ENCODE measurements at places on chromosomes 7 and 10.

GRCh38 chr10:71040846-71041605, 152.7 kb upstream of the PCBD1 start:
- DNase-seq = peak; percentile 50

GRCh38 chr10:132185601-132186487, 904 bp upstream of the DPYSL4 start:
- DNase-seq = peak; percentile 25

DNA sequence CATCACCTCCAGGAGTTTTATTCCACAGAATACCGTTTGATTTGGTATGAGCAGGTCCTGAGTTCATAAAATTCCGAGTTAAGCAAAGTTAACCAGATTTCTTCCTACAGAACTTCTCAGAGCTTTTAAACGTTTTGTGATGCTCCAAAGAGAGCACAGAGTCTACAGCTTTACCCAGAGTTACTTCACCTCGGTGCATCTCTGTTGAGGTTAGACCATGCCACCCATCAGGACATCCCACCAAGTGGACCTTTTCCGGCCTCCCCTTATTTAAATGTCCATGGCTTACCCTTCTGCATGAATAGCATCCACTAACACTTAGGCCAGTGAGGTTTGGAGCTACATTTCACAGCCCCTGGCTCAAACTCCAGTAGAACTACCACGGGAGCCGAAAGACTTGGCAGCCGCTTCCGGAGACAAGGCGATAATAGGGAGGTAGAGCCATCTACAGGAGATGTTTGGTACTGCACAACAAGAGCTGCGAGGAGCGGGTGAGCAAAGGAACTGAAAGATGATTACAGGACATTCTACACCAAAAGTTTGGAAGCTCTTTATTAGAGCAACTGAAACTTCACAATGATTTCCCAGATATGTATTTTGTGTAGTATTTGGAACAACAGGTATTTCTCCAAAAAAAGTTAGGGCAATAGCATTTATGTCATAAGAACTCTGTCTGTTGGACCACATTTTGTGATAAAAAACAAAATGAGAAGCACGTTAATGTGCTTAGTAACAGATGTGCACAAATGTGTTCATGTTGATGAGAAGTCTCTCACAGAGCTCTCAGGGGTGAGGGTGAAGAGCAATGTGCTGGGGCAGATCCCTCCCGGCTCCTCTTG, 174.7 kb downstream of the HERPUD2 start:
- peak; percentile 65 for DNase-seq

DNA sequence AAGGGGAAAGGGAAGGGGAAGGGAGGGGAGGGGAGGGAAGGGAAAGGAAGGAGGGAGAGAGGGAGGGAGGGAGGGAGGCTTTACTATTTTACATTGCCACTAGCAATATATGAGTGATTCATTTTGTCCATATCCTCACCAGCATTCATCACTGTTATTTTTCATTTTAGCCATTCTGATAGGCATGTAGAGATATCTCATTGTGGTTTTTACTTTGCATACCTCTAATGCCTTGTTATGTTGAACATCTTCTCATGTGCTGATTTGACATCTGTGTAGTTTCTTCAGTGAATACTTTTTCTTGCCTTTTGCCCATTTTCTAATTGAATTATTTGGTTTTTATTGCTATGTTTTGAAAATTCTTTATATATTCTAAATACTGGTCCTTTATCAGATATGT, 52.7 kb downstream of the GCC1 start:
- DNase-seq = no peak

- no peak for DNase-seq
Observed at GRCh38 chr10:116756277-116756676, 13.9 kb upstream of the HSPA12A start.

- DNase-seq = no peak
Observed at GRCh38 chr7:45068236-45069023, 20.3 kb downstream of the NACAD start.

DNA sequence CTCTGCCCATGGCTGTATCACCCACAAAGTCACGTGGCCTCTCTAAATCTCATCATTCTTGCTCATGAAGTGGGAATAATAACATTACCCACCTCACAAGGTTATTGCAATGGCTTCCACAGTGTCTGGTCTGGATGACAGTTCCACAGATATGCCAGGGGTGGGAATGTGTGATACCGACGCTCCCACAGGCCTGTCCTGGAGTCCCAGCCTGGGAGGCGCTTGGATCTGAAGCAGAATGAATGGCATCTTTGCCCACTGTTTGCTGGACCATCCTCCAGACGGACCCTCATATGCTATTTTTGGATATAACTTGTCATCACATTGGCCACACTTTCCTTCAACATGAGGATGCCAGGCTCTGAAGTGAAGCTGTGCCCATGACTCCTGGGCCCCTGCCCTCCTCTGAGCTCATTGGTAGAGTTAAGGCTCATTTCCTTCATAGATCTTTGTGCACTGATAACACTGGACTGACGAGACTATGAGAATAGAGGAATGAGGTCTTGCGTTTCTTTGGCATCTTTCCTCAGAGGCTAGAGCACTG, 279.8 kb upstream of the ZNF32 start:
- no peak for DNase-seq

DNA sequence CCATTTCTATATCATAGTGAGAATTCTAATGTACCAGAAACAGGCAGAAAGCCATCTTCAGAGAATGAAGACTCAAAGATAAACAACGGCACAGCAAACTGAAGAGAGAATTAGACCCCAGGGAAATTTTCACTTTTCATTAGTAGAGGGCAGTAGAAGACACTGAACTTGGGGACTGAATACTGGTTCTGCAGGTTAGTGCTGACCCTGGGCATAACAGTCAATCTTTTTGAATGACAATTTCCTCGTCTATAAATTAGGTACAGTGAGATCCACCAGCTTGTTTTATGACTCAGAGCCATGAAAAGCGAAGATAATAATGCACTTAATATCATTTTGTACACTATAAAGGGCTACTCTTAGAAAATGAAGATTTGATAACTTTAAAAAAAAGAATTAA, 13.7 kb downstream of the FKBP14 start:
- no peak for DNase-seq

GRCh38 chr10:95814011-95814727, 58.2 kb downstream of the ENTPD1 start:
- no peak for DNase-seq

- DNase-seq = no peak
Observed at GRCh38 chr7:96285579-96285978, 36.3 kb downstream of the SLC25A13 start.

DNA sequence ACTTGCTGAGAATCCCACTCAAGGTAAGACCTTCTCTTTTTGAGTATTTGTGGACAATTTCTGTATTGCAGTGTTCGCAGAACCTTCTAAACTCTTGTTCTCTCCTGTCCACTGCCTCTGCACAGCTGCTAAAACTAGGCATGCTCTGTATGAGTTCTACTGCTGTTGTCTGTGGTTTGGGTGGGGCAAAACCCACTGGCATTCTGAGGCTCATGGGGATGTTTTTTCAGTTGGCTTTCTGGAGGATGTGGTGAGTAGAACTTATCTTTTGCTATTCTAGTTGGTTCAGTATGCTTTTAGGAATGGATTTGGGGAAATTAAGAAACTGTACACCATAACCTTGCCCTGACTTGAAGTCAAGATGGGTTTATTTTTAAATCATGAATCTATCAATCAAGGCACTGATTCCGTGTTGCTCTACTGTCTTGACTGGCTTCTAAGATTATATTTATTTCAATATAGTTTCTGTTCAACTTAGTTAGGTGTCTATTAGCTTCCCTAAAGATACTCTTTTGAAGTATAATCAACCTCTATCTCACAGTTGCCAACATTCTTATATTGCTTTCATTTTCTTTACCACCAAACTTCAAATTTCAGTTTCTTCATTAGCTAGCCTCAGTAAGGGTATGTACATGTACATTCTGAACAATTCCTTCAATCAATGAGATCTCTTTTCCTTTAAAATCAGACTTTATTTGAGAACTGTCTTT, 25.0 kb upstream of the C1GALT1 start:
- no peak for DNase-seq

Data from COR-L47 (cell line).